CD4-positive, alpha-beta T cell treated with Interferon alpha-2 for 1 hour (primary cell): ENCODE measurements at places on chromosomes 2 and 18.

DNA sequence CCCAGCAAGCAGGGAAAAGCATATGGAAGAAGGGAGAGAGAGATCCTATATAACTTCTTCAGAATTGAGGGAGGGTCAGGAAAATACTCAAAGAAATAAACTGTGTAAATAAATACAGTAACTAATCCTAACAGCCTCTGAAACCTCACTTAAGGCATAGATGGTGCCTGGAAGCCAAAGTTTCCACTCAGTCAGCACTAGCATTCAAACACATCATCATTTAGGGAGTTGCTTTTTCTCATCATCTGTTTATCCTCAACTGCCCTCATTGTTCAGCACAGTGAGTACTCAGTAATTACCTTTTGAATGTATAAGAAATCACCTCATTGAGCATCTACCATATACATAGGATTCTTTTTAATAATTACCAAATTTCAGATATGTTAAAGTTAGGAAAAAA, 262.9 kb downstream of the C1D start:
- DNase-seq: no peak

GRCh38 chr2:146764301-146764700, 1080.5 kb upstream of the ACVR2A start:
- DNase-seq: no peak

DNA sequence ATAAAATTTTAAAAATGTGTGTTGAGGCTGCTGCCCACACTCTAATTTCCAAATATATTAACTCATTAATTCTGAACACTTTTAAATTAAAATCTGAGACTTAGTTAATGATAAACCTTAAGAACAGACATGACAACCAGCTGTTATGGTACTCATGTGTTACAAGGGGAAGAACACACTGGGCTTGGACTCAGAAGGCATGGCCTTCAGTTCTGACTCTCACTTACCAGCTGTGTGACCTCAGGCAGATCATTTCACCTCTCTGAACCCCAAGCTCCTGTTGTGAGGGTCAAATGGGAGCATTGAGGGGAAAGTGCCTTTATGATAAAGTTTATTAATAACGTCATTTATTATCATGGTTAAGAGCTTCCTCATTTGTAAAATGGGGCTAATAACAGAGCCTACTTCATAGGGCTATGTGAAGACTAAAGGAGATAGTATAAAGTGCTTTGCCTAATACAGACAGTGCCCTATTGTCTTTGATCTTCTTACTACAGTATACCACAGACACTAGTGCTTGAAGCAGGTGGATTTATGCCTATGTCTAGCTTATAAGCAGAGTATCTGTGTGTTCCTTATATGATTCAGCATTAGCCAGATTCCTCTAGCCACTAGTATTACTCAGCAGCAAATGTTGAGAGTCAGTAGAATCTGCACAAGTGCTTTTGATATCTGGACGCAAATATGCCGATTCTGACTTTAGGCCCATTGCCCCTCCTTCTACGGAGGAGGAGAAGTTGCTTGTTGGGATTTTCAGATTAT, 99.6 kb downstream of the SGPP2 start:
- DNase-seq: no peak

GRCh38 chr2:235851828-235852525, 316.2 kb downstream of the GBX2 start:
- no peak for DNase-seq

GRCh38 chr2:85371045-85371444, 16.5 kb downstream of the ELMOD3 start:
- DNase-seq: no peak

GRCh38 chr2:73385123-73385503, 523 bp upstream of the ALMS1 start:
- DNase-seq: no peak

GRCh38 chr2:111055735-111056134, 65.0 kb upstream of the BCL2L11 start:
- no peak for DNase-seq

- DNase-seq: no peak
These were observed 93.2 kb downstream of the DHRS9 start for GRCh38 chr2:169162613-169163012.

DNA sequence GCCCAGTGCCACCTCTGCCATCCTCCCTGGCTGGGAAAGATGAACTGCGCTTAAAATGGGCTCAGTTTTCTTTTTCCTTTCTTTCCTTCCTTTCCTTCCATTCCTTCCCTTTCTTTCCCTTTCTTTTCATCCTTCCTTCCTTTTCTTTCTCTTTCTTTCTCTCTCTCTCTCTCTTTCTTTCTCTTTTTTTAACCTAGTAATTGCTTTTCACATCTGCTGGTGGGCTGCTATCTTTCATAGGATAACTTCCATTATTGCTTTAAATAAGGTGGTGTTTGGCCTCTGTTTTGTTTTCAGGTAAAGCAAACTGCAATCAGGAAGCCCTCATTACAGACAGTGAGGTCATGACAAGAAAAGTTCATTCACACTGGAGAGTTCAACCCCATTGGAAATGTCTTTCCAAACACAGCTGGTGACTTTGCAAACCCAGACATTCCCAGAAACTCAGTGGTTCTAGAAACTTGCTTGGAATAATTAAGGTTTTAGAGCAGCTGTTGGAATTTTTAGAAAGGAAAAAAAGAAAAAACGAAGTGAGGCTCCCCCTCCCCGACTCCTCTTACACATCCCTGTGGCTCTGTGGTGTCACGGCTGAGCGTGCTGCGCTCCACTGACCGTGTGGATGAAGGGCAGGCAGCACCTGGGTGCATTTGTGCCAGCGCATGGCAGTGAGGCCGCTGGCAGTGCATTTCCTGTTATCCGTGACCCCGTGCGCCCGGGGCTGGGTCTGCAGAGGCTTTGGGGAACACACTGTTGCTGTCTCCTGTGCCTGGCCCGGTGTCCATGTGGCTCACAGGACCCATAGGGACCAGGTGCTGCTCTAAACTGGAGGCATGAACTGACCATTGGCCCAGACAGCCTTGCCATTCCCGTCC, 76.9 kb downstream of the MBP start:
- DNase-seq: no peak

DNA sequence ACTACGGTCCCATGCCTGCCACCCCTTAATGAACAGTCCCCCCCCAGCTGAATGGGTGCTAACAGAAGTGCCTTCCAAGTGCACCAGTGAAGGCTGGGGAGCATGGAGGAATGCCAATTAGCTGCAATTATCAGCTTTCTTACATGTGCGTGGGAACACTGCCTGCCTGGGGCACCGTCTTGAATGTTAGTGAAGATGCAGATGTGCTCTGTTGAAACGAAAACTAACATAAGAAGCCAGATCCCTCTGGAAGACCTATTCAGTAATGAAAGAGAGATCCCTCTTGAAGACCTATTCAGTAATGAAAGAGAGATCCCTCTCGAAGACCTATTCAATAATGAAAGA, 154.5 kb downstream of the CLIP4 start:
- no peak for DNase-seq

DNA sequence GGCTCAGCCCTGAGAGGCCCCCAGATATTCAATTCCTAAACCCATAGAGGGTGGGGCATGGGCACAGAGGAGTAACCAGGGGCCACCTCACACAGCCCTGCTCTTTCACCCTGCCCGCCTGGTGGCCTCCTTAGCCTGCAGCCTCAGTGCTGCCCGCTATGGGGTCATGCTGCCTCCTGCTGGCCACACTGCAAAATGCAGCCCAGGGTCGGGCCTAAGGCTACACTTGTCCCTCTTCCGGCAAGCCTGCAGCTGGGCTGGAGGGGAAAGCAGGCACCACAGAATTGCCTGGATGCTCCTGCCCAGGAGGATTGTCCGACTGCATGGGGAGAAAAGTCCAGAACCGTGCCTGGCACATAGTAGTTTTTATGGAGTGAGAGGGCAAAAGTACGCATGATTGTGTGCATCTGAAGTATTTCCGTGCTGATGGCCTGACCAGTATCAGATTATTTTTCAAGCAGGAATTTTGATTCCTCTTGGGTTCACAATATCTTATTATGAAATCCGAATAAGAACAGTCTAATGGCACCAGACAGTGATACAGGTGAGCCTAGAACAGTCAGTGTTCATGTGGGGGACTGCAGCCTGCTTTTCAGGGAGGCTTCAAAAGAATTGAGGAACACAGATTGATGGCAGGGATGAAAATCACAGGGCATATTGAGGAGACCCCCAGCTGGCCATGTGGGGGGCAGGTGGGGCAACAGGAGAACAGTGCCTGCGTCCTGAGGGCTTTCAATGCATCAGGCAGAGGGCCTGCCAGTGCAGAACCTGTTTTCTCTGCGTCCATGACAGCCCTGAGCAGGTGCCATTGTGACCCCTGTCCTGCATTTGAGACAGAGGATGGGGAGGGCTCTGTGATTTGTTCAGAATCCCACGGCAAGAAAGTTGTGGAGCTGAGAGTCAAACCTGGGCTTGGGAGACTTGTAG, 51.2 kb upstream of the ALPP start:
- DNase-seq: peak; percentile 85

DNA sequence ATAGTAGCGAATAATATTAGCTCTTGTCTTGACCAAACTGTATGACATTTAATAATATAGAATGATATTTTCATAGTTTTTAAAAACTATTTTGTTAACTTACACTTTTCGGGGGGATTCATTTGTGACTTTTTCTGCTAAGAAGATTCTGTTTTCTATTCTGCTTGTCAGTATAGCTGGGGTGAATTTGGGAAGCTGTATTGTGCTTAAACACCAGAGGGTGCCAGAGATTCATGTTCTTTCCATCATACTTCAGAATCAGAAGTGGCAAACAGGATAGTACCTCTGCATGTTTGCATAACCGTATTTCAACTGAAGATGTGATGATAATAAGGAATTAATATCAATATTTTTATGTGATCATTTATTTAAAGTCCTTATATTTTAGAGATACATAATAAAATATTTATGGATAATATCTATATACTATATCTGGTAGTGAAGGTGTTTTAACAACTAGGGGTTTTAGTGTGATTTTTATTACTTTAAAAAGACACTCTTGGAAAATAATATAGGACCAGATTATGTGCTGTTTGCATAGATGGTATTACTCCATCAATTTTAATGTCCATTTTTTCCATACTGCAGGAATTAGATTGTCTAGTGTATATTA, 81.0 kb downstream of the TAF4B start:
- no peak for DNase-seq

DNA sequence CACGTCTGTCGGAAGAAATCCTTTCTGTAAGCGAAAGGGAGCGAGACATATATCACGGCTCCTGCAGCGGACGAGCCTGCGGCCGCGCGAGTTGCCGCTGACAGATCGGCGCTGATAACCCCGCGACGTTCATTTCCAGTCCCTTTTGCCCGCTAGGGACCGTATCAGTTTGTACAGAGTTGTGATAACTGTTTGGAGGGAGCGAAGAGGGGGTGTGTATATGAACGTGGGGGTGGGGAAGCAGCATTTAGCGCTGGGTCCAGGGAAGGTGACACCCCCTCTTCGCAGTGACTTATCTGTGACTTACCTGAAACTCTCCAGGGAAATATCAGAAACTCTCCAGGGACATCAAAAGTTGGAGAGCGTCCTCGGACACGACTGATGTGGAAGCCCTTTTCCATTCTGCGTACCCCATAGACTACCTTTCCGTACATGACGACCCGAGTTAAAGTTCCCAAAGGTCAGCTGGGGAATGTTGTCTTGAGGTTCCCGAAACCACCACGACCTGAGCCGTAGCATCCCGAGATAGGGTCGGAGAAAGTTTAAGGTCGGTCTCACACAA, 948 bp upstream of the GATA6 start:
- DNase-seq: peak; percentile 30

DNA sequence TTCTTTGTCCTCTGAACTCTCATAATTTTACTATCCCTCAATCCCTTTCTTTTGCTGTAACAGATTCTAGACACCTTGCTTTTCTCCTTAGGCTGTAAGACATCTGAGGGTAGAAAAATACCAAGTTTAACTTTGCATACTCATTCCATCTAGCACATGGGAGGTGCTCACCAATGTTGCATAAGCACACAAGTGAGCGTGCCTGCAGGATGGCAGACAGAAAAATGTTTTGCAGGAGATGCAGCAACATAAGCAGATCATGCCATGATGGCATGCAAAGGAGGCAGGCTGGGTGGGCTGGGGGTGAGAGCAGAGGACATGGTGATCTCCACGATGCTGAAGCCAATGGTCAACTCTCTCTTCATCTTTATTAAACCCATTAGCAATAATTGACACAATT, 24.1 kb downstream of the CYRIA start:
- no peak for DNase-seq

DNA sequence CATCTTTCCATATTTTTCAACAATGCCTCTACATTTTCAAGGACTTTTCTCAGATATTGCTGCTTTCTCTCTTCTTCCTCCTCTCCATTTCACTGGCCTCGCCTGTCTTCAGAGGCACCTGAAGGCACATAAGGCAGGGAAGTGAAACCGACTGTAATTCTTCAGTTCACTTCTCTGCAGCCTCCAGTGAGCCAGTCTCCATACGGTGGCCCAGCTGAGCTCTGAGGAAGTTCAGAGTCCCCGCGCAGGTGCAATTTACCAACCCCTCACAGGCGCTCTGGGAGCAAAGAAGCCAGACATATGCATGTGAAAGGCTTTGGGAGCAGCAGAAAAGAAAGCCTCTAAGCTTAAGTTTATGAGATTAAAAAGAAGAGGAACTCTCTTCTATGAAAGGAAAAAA, 12.4 kb downstream of the KLHL14 start:
- peak; percentile 55 for DNase-seq

DNA sequence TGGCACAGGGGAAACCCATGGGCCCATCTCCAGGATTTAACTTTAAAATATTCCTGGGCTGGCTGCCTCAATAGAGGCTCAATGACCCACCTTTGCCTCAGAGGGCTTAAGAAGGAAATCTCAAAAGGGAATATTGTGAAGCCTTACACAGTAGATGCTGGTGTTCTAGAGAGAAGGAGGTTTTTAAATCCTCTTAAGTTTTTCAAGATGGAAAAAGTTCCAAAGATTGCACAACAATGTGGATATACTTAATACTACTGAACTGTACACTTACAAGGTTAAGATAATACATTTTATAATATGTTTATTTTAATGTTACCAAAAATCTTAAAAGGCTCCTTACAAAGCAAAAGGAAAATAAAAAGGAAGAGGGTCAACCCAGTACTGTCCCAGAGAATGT, 54.9 kb upstream of the LCLAT1 start:
- no peak for DNase-seq

DNA sequence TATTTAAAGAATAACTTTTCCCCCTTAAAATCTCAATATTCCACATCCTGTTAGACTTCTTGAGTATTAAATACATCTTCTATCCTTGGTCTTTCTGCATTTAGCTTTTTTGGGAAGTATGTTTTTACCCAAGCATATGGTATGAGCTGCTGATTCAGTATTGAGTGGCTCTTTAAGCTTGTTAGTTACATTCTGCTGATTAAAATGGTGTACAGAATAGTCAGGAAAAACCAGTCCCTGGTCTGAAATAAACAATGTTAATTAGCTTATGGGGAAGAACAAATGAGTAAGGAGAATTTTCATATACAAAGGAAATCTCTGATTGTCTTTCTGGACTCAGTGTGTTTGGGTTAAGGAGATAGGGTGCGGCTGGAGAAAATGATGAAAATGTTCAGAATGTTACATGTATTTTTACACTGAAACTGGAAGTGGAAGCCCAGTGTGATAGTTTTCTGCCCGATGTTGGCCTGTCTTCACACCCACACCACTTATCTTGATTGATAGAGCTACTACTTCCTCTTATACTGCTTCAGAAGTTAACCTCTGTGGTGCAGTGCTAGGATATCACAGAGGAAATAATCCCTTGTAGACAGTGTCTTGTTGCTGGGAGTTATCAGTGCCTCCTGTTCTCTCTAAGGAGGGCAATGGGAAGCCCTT, 84.0 kb downstream of the MSH2 start:
- DNase-seq: no peak
